ENCODE measurements at places on chromosomes 2 and 18. TPM values are rescaled to one million over a fixed set of nuclear protein-coding genes. Genes with fewer than 3 reads are reported as not detected.

SKOR2 gene
- polyA plus RNA-seq: not detected

ZAP70 gene
- 49.2 TPM for polyA plus RNA-seq

TMEM182 gene
- polyA plus RNA-seq: 1.7 TPM

CCDC102B gene
- polyA plus RNA-seq: 3.6 TPM

C2orf15 gene
- polyA plus RNA-seq: 1.3 TPM

ZDBF2 gene
- polyA plus RNA-seq: 1.2 TPM

Data from spleen (tissue), 13 donors.